ENCODE measurements at places on chromosomes 4 and X.

DNA sequence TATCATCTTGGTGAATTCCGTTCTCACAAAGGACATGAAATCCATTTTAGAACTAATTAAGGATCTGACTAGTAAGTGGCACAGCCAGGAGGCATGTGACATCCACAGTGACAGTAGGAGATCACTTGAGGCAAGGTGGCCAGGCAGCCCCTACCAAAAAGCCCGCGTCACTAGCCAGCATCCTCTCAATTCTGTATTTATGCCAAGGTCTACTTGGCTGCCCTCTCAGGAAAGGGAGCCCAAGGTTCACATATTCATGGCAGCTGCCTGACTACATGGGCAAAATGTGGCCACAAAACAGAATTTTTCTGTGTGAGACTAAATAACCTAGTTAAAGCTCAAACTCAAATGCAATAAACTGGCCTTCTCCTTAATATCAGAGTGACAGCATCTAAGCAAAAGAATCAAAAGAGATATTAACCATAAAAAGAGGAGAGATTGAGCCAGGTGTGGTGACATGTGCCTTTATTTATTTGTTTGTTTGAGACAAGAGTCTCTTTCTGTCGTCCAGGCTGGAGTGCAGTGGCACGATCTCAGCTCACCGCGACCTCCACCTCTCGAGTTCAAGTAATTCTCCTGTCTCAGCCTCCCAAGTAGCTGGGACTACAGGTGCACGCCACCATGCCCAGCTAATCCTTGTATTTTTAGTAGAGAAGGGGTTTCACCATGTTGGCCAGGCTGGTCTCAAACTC, 51.5 kb downstream of the SLC9A7 start:
- DNase-seq, result no peak

DNA sequence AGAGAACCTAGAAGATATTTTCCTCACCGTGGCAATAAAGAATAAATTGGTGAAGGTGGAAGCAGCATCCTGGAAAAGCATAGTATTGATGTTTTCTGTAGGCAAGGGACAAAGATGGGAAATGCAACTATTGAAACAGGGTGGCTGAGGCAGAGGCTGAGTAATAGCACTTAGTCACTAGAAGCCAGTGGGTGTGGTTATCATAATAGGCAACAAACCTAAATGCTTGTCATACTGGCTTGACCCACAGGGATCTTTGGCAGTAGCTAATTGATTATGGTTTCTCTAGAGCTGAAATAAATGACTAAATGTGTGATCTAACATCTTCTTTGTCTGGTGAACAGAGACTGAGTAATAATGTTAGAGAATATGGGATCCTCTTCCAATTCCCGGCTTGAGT, 353.6 kb upstream of the RPS6KA3 start:
- DNase-seq, result peak; percentile 89

DNA sequence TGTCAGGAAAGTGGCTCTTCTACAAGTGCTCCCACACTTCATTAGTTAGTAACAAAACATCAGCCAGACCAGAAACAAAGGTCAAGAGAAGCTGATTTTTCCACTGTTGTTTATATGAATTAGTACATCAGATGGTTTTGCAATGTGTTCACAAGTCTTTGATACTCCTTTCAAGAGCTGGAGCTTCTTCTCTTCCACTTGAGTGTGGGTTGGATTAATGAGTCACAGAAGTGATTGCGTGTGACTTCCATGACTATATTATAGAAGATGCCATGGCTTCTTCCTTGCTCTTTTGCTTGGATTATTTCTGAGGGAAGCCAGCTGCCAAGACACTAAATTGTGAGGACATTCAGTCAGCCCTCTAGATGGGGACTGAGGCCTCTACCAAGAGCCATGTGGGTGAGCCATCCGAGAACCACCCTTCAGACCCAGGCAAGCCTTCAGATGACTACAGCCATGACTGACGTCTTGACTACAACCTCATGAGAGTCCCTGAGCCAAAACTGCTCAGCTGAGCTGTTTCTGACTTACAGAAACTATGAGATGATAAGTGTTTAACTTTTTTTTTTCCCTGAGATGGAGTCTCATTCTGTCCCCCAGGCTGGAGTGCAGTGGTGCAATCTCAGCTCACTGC, 18.1 kb downstream of the SOWAHB start:
- peak; percentile 68 for DNase-seq

DNA sequence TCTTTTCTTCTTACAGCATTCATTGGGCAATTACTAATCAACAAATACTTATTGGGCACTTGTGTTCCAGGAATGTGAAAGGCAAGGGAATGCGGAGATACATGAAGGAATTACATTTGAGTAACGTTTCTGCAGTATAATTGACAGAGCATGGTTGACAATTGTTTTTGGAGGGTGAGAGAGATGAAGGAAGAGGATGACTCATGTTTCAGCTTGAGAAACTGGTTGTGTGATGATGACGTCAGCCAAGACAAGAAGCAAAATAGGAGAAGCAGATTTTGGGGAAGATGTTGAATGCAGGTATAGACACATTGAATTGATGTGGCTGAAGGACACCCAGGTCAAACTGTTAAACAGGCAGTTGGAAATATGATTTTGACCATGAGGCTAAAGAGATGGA, 8.0 kb upstream of the CPEB2 start:
- peak; percentile 76 for DNase-seq

DNA sequence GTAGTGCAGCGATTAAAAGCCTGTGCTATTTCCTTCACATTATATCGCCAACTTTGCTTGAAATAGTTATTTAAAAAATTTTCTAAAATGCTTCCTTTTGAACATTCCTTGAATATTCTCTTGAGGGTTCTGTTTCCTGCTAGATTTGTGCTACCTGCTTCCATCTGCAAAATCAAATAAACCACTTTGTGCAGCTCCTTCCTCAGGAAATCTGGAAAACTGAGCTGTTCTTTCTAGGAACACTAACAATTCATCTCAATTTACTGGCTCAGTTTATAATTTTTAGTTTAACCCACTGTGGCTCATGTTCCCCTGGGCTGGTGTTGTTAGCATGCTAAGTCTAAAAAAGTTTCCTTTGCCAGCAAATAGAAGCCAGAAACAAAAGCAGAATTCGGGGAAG, 88.1 kb upstream of the LCORL start:
- no peak for DNase-seq

DNA sequence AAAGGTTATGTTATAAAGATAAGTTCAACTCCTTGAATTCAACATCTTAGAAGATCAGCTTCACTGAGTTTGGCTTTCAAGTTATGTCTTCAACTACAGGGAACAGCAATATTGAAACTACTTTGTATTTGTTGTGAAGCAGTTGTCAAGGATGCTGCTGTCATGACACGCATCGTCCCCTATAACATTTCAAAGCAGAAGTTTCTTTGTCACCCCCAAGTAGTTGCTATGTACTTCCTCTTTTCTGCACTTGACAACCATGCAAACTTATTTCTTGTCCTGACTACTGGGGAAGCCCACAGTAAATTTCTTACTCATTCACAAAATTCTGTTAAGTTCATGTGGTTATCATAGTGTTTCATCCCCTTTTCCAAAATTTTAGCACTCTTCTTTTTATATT, 14.3 kb downstream of the ANTXR2 start:
- DNase-seq, result no peak

- DNase-seq, result no peak
These were observed 549.5 kb downstream of the C4orf33 start for GRCh38 chr4:129645461-129645860.

DNA sequence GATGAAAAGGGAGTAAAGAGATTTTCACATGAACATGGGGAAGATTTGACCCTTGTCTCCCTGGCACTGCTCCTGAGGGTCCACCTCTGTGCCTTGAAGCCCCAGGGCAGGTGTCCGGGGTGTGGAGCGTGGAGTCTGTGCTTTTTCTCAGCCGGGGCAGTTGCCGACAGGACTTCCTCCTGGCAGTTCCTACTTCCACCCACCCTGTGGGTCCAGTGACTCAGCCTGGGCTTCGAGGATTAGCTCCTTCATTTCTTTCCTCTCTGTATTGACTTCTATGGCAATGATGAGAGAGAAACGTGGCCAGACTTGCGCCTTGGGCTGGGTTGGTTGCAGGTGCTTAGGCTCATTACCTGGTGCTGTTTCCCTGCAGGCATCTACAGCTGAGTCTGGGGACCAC, 35.9 kb upstream of the CLCN4 start:
- DNase-seq, result no peak

GRCh38 chr4:114980932-114981708, 132.3 kb downstream of the NDST4 start:
- peak; percentile 73 for DNase-seq

All from fibroblast of mammary gland (primary cell).